ENCODE measurements at places on chromosomes 7 and 10. TPM values are rescaled to one million over a fixed set of nuclear protein-coding genes. Genes with fewer than 3 reads are reported as not detected.

HOXA2 gene
- total RNA-seq = 0.36 TPM

RAPGEF5 gene
- 1.1 TPM for total RNA-seq

NXPH1 gene
- total RNA-seq = not detected

DPYSL4 gene
- total RNA-seq = 0.72 TPM

PIP gene
- not detected for total RNA-seq

ADIRF gene
- total RNA-seq = 18.3 TPM
